ENCODE measurements at places on chromosomes 6 and 20. TPM values are rescaled to one million over a fixed set of nuclear protein-coding genes. Genes with fewer than 3 reads are reported as not detected.
A peak's percentile ranks its signal among the peaks of the same experiment; 100 is the strongest.

SLC22A7 gene
- not detected for polyA plus RNA-seq

SNAP91 gene
- polyA plus RNA-seq, result 1.8 TPM

TCFL5 gene
- polyA plus RNA-seq, result 2.5 TPM

CPNE5 gene
- 4.0 TPM for polyA plus RNA-seq

HMGCLL1 gene
- 0.46 TPM for polyA plus RNA-seq

MPIG6B gene
- polyA plus RNA-seq, result 0.17 TPM

BHLHE23 gene
- not detected for polyA plus RNA-seq

DNA sequence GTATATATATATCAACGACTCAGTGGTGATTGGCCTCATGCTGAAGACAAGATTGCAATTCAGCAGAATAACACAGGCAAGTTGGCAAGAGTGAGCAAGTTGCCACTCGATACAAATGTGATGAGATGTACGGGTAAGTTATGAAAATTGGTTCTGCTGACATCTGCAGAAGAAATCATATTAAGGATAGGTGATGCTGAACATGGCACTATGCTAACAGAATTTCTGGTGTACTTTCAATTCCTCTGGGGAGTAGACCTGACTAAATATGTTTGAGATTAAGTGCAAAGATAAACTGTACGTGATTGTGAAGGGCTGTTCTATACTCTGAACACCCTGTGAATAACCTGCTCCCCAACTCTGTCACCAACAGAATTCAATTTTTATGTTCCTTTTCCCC, 758.2 kb downstream of the TBC1D32 start:
- DNase-seq, result no peak
- H3K27ac ChIP-seq, result no peak overlapping the region
- no peaks in the 10 kb centered on the region for H3K4me1 ChIP-seq

- DNase-seq, result no peak
- H3K27me3 ChIP-seq, result no peaks in the 10 kb centered on the region
- peaks cover 13% of the 10 kb centered on the region for H3K4me1 ChIP-seq
- peak overlapping the region; percentile 7 for H3K4me3 ChIP-seq
- H3K36me3 ChIP-seq, result no peaks in the 10 kb centered on the region
Measured at GRCh38 chr20:32497589-32498224, 87.4 kb downstream of the NOL4L start.

DNA sequence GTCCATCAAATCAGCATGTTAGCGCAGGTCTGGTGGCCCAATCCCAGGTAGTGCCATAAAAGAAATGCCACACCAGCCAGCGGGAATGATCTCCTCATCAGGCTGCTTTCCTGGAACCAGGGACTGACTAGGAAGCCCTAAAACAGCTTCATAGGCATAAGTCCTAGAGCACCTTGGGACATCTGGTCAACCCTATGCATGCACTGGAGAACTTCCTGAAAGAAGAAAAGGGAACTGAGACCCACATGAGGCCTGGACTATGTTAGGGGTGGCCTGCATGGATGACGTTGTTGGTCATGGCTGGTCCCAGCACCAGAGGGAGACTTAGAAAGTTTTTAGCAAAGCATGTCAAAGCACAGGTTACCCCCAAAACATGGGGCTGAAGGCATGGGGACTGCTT, 7.6 kb upstream of the KCNK16 start:
- peaks cover 6% of the 10 kb centered on the region for H3K27me3 ChIP-seq
- H3K27ac ChIP-seq, result no peak overlapping the region
- DNase-seq, result peak; percentile 43
- no peak overlapping the region for H3K4me3 ChIP-seq
- no peaks in the 10 kb centered on the region for H3K4me1 ChIP-seq

GRCh38 chr6:27545271-27546046, 72.6 kb upstream of the ZNF184 start:
- no peak overlapping the region for H3K4me3 ChIP-seq
- DNase-seq, result no peak
- peaks cover 100% of the 10 kb centered on the region for H3K27me3 ChIP-seq
- H3K4me1 ChIP-seq, result no peaks in the 10 kb centered on the region
- H3K36me3 ChIP-seq, result no peaks in the 10 kb centered on the region

DNA sequence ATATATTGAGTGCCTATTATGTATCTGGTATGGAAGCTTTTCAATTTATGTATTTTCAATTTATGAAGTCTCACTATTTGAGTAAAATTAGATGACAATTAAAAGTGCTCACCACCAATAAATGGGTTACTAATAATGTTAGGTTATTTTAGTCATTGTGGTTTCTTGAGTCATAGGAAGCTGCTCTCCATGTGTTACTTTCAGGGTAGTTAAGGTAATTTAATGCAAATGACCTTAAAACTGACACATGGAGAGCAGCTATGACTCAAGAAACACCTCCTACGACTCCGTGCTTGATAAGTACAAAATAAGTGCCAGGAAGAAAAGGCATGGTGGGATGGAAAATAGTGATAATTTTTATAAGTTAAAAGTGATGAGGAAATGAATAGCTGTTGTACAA, 16.5 kb upstream of the TINAG start:
- H3K27ac ChIP-seq, result no peak overlapping the region
- no peaks in the 10 kb centered on the region for H3K4me1 ChIP-seq
- H3K4me3 ChIP-seq, result no peak overlapping the region

DNA sequence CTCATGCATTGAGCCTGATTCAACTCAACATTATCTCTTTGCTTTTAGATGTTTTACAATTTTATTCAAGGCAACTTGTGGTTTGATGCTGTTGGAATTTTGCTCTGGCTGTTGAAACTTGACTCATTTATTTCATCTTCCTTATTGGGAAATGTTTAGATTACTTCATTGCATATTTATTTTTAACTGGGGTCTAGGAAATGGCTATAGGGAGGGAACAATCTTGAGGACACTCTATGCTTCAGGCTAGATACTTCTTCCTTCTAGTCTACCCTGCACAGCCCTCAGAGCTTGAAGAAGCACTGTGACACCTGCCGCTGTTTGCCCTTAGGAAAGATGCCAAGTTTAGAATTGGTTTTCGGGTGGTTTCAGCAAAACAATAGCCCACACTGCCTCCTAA, 183.4 kb downstream of the ADGRG6 start:
- H3K27ac ChIP-seq, result no peak overlapping the region
- H3K4me3 ChIP-seq, result no peak overlapping the region
- DNase-seq, result no peak
- H3K36me3 ChIP-seq, result no peaks in the 10 kb centered on the region
- H3K27me3 ChIP-seq, result no peaks in the 10 kb centered on the region
- no peaks in the 10 kb centered on the region for H3K4me1 ChIP-seq

GRCh38 chr6:91420243-91420642, 833.4 kb upstream of the MAP3K7 start:
- H3K27ac ChIP-seq, result no peak overlapping the region
- no peaks in the 10 kb centered on the region for H3K27me3 ChIP-seq
- no peaks in the 10 kb centered on the region for H3K4me1 ChIP-seq
- no peak overlapping the region for H3K4me3 ChIP-seq
- no peaks in the 10 kb centered on the region for H3K36me3 ChIP-seq
